ENCODE measurements at places on chromosomes 12 and 14. TPM values are rescaled to one million over a fixed set of nuclear protein-coding genes. Genes with fewer than 3 reads are reported as not detected.

The RND1 gene
- not detected for total RNA-seq

The KERA gene
- not detected for total RNA-seq

The OTX2 gene
- not detected for total RNA-seq

The CYP27B1 gene
- total RNA-seq = 3.2 TPM

The RNASE7 gene
- not detected for total RNA-seq

The CAPZA3 gene
- not detected for total RNA-seq

The P2RX2 gene
- total RNA-seq = not detected

The PSMB11 gene
- not detected for total RNA-seq

The CEP170B gene
- 9.1 TPM for total RNA-seq

The GALNT16 gene
- 0.20 TPM for total RNA-seq

The AHNAK2 gene
- total RNA-seq = 4.7 TPM

The FITM1 gene
- not detected for total RNA-seq

The TXNDC16 gene
- 12.1 TPM for total RNA-seq

The NINJ2 gene
- not detected for total RNA-seq

The REC8 gene
- total RNA-seq = 4.8 TPM

The MTA1 gene
- total RNA-seq = 8.9 TPM

The RPL41 gene
- total RNA-seq = 2,885 TPM

The PPP2R5E gene
- 28.9 TPM for total RNA-seq

The POTEM gene
- total RNA-seq = not detected

The MAP4K5 gene
- 75.4 TPM for total RNA-seq

The SERPINA5 gene
- total RNA-seq = 0.05 TPM

The TAS2R20 gene
- total RNA-seq = 0.07 TPM

The TAS2R43 gene
- 0.25 TPM for total RNA-seq

Data from M059J (cell line).